ENCODE measurements at places on chromosomes 1 and 21.

- no peak for DNase-seq
Measured at GRCh38 chr1:169601096-169601881, 15.0 kb upstream of the F5 start.

GRCh38 chr1:58395355-58395754 is 151.2 kb downstream of the OMA1 start:
- DNase-seq = no peak

- peak; percentile 27 for DNase-seq
Measured at GRCh38 chr1:1422465-1423244, 1.6 kb upstream of the ANKRD65 start.

- DNase-seq = no peak
Measured at GRCh38 chr1:59266180-59266926, 30.5 kb upstream of the FGGY start.

DNA sequence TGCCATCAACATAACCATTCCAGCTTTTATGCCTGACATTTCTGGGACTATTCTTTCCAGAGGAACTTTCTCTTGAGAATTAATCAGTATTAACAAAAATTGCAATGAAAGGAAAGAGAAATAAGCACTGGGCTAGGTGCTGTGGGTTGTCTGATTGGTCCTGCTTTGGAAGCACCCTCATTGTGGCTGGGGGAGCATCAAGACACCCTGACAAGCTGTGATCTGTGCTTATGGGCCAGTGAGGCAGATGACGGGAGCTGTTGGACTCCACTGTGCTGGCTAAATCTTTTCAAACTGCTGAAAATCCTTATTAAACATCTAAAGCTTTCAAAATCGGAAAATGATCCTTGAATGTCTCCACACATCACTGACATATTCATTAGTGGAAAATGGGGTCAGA is 20.0 kb downstream of the UBASH3A start:
- DNase-seq = no peak

DNA sequence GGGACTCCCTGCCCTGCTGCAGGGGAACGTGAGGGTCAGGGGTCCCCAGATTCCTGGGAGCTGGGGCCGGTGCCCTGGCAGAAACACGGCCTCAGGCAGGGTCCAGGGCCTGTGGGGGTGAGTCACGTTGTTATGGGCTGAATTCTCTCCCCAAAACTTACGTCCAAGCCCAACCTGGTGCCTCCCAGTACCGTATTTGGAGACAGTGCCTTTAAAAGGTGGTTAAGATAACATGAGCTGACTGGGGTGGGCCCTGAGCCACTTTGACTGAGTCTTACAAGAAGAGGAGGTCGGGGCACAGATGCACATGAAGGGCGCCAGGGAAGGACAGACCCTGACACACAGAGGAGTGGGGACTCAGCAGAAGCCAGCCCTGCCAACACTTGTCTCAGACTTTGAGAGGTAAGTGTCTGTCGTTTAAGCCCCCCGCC is 99.9 kb downstream of the WDR4 start:
- no peak for DNase-seq

GRCh38 chr1:94578856-94579255 is 37.3 kb upstream of the F3 start:
- DNase-seq = no peak

GRCh38 chr21:43867332-43867703 is 2.3 kb downstream of the AGPAT3 start:
- DNase-seq = no peak

DNA sequence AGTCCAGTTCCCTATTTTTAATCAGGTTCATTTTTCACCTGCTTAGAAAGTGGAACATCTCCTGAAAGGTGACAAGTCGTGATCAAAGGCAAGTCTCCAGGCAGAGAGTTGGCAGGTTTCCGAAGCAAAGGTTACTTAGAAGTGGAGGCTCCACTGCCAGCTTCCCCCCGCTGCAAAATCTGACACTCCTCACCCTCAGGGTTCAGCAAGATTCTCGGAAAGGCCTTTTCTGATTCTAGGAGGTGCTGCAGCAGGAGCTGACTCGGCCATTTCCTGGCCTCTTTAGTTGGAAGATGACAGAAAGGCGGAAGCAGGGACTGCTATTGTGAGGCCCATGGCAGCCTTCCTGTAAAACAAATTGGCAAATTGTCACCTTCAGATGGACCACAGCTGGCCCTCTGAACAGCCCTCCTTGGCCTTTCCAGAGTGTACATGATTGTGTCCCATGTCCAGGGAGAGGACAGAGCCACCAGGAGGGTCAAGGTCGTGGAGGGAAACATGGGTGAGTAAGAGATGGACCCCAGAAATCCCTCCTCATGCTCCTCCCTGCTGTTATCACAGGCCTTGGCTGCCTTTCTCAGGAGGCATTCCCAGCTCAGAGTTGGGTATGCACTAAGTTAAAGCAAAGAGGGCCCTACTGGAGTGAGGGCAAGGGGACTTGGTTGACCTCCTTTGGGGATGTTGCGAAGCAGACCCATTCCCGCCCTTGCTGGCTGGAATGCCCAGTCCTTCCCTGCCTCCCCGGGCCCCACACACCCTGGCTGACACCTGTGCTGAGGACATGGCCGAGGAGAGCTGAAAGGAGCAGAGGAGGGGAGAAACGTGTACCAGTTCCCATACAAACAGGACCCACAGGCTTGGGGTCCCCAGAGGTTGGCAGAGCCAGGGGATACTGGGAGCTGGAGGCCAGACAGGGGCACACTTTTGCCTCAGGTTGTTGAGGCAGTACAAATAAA is 115.5 kb upstream of the IRF2BP2 start:
- DNase-seq = peak; percentile 74

DNA sequence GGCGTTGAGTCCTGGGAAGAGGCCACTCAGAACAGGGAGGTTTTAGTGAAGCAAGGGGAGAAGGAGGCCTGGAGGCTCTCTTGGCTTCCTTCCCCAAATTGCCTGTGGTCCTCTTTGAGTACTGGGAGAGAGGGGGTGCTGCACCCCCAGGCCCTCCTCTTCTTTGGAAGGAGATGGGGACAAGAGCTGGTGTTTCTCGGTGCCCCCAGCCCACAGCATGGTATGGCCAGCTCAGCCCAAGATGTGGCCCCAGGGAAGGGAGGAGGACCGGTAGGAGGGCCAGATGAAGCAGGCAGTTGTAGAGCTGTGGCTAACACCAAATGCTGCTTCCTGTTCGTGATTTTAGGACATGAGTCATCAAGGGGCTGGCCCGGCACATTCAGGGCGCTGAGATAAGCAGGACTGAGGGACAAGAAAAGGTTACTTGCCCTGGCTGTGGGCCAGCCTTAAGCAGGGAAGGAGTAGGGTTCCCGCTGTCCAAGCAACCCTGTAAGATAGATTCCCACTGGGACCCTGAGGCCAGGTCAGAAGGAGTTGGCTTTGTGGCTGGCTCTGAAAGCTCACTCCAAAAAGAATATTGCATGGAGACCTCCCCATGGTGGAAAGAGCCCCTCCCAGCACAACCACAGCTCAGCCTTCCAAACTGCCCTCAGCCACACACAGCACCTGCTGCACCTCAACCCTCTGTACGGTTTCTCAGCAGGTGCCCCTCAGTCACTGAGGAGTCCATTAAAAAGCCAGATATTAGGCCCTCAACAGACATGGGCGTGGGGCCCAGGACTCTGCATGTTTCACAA is 4.9 kb upstream of the TNFRSF1B start:
- DNase-seq = peak; percentile 86

DNA sequence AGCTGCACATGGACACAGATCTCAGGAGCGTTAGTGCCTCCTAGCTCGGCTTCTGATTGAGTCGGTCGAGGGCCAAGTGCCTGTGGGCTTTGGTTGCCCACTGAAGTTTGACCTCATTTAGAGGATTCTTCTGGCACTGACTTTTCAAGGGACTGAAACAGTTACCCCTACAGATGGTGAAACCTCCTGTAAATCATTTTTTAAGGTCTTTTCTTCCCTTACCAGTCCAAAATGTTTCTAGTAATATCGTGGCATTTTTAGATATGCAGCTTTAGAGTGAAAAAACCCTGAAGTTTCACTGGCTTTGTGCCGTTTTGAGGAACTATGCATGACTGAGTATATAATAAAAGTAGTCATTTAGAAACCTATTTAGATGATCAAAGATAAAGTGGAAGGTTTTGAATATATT is 34.7 kb upstream of the L1TD1 start:
- DNase-seq = no peak

DNA sequence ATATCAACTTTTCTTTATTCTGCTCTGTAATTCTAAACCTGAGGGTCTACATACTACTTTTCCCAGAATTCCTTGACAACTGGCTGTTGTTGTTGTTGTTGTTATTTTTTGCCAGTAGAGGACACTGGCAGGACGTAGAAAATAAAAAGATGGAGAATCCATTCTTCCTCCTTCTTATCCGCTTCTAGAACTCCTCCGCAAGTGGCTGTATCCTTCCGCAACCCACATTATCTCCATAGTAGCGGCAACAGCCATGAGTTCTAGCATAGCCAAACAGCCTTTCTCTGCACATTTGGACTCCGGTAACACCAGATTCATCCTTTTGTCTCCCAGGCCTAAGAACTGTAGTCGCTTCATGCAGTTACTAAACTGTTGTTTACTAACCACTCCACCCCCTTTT is 91.1 kb upstream of the CACHD1 start:
- DNase-seq = no peak

GRCh38 chr1:238439511-238439910 is 548.8 kb upstream of the ZP4 start:
- no peak for DNase-seq

- no peak for DNase-seq
Measured at GRCh38 chr1:50704126-50704525, 255.9 kb downstream of the FAF1 start.

- DNase-seq = no peak
Measured at GRCh38 chr1:211182746-211183145, 48.8 kb upstream of the KCNH1 start.

GRCh38 chr1:53396573-53397268 is 62.5 kb upstream of the DMRTB1 start:
- no peak for DNase-seq

GRCh38 chr1:205045146-205045545 is 2.1 kb downstream of the CNTN2 start:
- no peak for DNase-seq

GRCh38 chr1:158071138-158071537 is 77.7 kb downstream of the KIRREL1 start:
- no peak for DNase-seq

DNA sequence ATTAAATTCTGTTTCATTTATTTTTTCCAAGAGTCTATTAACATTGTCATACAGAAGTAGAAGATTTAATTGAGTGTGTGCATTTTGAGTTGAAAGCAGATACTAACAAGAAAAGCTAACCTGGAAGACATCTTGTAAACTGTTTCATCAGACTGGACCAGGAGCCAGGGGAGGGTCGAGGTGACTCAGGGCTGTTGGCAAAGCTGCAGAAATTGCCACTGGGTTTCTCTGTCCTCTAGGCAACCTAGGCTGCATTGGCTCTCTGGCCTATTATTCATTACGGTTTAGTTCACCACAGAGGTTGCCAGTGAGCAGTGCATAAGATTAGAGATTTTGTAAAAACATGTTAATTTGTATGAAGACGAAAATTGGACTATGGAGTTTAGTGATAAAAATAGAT is 27.5 kb downstream of the ERG start:
- DNase-seq = no peak

- DNase-seq = no peak
Measured at GRCh38 chr1:47280142-47280541, 33.8 kb downstream of the STIL start.

DNA sequence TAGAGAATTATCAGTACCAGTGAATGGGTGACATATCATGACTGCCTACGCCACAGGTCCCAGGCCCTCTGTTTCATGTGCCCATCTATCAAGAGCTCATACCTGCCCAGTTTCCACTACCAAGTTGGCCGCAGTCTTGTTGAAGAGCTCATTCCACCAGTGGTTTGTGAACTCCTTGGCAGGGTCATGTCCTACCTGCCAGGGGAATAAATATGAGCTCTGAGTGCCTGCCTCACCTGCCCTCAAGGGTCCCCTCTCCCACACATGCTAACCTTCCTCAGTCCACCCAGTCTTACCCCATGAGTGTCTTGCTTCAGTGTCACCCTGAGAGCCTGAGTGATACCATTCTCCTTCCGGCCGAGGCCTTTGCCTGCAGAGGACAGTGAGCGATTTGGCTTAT is 3.2 kb downstream of the GPATCH4 start:
- no peak for DNase-seq

- no peak for DNase-seq
Measured at GRCh38 chr1:244311784-244312532, 139.8 kb downstream of the ADSS2 start.

DNA sequence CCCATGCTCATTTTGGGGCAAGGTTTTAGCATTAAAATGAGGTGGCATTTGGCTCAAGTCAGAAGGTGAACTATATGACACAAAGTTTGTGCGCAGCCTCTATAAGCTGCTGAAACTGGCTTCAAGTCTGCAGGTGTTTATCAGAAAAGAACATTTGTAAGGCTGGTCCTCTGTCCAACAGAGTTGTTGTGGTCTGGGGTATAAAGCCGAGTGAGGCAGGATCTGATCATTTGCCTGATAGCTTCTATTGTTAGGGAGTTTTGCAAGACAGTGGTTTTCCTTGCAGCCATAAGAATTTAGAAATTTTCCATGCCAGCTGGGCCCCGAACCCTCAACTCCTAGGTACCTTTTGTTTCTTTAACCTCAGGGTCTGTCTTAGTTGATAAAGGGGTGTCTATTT is 130.8 kb downstream of the PGBD5 start:
- DNase-seq = no peak

DNA sequence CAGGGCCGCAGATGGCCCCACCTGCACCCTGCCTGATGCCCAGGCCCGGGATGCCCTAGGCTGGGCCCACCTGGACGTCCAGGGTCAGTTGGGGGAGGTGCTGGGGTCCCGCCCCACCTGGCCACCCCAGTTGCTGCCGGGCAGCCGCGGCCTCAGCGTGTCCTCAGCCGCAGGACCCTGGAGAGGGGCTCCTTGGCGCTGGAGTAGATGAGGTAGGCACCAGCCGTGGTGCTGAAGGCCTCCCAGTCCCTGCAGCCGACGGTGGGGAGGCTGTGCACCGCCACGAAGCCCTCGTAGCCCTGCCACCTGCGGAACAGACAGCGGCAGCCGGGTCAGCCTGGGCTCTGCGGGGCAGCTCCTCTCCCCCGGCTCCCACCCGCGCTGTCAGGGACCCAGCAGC is 40.4 kb downstream of the KRTAP10-1 start:
- no peak for DNase-seq

DNA sequence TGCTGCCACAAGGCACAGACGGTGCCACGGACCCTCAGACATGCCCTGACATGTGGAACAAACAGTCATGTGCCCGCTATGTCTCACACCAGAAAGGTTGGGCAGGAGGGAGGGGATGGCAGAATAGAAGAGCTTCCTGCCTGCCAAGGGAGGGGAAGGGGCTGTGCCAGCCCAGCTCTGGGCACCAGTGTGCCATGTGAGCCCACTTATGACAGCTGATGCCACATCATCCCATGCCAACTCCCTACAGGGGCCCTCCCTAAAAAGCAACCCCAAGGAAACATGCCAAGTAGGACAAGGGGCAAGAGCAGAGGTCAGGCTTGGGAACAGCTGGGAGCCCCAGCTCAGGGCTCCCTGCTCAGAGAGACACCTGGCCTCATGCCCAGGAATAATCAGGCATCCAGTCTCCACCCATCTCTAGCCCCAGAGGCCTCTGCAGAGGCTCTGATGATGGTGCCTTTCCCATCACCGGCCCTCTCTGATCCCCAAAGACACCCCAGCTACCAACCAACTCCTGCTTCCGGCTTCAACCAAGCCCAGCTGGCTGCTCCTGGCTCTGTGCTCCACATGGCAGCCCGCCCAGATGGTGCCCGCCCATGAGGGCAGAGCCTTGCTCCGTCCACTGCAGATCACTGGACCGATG is 10.3 kb downstream of the ADGRB2 start:
- DNase-seq = no peak

- no peak for DNase-seq
Measured at GRCh38 chr1:22428672-22429071, 23.0 kb upstream of the ZBTB40 start.

GRCh38 chr1:12566484-12567287 is 51.3 kb downstream of the DHRS3 start:
- DNase-seq = no peak

GRCh38 chr1:89833183-89834082 is 12.6 kb downstream of the LRRC8D start:
- no peak for DNase-seq

Measured in activated T-cell treated with anti-CD3 and anti-CD28 coated beads, Interleukin-2, amount 50 U/mL, for 48 hours (primary cell).